Mesothelial cell of epicardium (in vitro differentiated cells): ENCODE measurements at places on chromosomes 7 and 10.

GRCh38 chr10:789831-790701 is 100.6 kb upstream of the DIP2C start:
- peaks cover 4% of the 10 kb centered on the region for H3K36me3 ChIP-seq
- peaks cover 6% of the 10 kb centered on the region for H3K4me1 ChIP-seq
- no peak overlapping the region for H3K27ac ChIP-seq
- H3K27me3 ChIP-seq = no peaks in the 10 kb centered on the region

GRCh38 chr10:86785037-86785436 is 28.6 kb downstream of the BMPR1A start:
- peaks cover 18% of the 10 kb centered on the region for H3K36me3 ChIP-seq
- no peaks in the 10 kb centered on the region for H3K27me3 ChIP-seq
- peaks cover 10% of the 10 kb centered on the region for H3K4me1 ChIP-seq
- H3K4me3 ChIP-seq = no peak overlapping the region
- DNase-seq = no peak

DNA sequence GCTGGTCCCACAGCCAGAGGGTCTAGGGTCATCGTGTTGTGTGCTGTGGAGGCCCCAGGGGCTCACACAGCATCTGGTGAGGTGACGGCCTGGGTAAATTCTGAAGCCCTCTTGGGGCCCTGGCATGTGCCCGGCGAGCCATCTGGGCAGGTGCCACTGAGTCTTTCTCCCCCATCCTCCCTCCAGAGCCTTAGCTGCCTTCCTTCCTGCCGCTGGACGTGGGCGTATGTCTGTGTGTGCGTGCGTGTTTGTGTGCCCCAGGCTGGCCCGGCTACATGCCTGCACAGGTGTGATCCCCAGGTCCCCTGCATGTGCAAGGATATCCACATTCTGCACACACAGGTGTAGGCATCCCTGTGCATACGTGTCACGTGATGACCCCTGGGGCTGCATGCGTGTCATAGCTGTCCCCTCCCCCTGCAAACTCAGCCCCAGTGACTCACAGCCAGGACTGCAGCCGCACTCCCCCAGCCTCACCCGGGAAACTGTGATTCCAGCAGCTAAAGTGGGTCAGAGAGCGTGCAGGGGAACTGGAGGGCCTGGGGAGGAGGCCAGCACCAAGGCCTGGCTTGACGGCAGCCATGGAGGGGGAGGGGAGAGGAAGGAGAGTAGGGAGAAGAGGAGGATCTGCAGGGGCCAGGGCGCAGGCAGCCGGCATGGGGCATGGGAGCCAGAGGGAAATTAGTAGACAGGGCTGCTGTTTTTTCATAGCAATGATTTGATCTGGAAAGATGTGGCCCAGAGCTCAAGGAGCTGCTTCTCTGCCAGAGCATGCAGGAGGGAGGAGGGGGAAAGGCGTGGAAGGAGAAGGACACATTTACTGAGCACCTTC is 46.4 kb downstream of the ELFN1 start:
- no peak overlapping the region for H3K27ac ChIP-seq
- no peaks in the 10 kb centered on the region for H3K27me3 ChIP-seq

DNA sequence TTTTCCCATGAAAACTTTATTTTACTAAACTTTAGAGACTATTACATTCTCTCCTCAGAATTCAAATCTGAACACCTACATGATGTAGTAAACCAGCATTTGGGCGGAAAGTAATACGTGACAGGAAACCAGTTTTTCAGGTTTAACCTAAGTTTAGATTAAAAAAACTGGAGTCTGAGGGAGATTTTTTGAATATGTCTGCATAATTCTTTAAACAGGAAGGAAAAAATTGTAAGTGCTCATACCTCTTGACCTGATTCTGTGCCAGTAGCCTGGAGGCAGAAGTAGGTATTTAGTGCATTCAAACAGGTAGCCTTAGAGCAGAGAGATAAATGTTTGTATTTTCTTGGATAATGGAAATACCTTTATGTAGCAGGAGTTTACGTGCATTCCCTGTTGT is 224.3 kb downstream of the MDFIC start:
- H3K36me3 ChIP-seq = no peaks in the 10 kb centered on the region
- DNase-seq = peak; percentile 42
- no peaks in the 10 kb centered on the region for H3K27me3 ChIP-seq
- H3K27ac ChIP-seq = peak overlapping the region; percentile 89
- H3K4me1 ChIP-seq = peaks cover 19% of the 10 kb centered on the region
- peak overlapping the region; percentile 10 for H3K4me3 ChIP-seq

GRCh38 chr10:55001422-55001821 is 200.4 kb upstream of the PCDH15 start:
- peaks cover 3% of the 10 kb centered on the region for H3K4me1 ChIP-seq
- no peak overlapping the region for H3K27ac ChIP-seq
- H3K36me3 ChIP-seq = peaks cover 10% of the 10 kb centered on the region
- DNase-seq = no peak
- no peaks in the 10 kb centered on the region for H3K27me3 ChIP-seq

DNA sequence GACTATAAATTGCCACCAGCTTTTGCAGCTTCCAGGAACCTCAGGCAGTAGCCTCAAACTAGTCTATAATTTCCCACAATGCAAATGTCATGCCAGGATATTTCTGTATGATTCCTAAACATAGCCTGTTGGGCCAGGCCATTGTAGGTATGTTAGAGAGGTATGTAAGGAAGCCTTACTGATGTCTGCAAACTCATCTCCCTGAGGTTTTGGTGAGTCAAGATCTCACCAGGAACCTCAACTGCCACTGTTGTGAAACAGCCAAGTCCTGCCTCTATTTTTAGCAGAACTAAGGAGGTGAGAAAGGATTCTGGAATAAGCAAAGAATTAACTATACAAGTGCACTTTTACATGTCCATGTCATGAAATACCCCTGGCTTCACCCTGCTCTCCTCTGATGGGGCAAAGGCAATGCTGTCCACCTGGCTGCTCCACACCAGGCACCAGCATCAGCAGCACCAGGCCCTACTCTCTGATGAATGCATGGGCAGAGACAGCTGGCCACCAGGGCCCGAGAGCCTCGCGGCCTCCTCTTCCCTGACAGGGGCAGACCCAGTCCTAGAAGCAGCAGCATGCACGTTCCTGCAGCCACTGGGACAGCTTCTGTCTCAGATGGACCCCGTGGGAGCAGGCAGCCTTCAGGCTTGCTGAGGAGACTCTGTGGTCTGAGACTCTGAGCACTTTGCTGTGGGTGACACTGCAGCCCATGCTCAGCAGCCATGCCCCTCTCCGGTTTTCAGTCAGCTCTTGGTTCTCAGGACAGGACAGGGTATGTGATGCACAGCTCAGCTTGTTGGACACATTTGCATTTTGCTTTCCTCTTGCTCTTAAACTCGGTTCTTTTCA is 147.3 kb downstream of the ZMYND11 start:
- H3K4me3 ChIP-seq = no peak overlapping the region
- no peak for DNase-seq

- H3K4me1 ChIP-seq = peaks cover 9% of the 10 kb centered on the region
- H3K27ac ChIP-seq = peak within 1 kb of the TSS; percentile 24
- no peaks in the 10 kb centered on the region for H3K36me3 ChIP-seq
Observed at GRCh38 chr10:69278446-69278963, at the start of gene HK1. Gene HK1 (plus strand): TSS chr10:69278496.

- no peaks in the 10 kb centered on the region for H3K4me1 ChIP-seq
- DNase-seq = no peak
- no peak overlapping the region for H3K27ac ChIP-seq
- H3K27me3 ChIP-seq = no peaks in the 10 kb centered on the region
- H3K36me3 ChIP-seq = peaks cover 2% of the 10 kb centered on the region
Observed at GRCh38 chr10:127356360-127356759, 160.0 kb upstream of the INSYN2A start.

GRCh38 chr10:35262436-35262835 is 73.9 kb upstream of the CCNY start:
- H3K27ac ChIP-seq = no peak overlapping the region
- H3K4me3 ChIP-seq = no peak overlapping the region
- no peak for DNase-seq
- peaks cover 11% of the 10 kb centered on the region for H3K4me1 ChIP-seq
- no peaks in the 10 kb centered on the region for H3K27me3 ChIP-seq

DNA sequence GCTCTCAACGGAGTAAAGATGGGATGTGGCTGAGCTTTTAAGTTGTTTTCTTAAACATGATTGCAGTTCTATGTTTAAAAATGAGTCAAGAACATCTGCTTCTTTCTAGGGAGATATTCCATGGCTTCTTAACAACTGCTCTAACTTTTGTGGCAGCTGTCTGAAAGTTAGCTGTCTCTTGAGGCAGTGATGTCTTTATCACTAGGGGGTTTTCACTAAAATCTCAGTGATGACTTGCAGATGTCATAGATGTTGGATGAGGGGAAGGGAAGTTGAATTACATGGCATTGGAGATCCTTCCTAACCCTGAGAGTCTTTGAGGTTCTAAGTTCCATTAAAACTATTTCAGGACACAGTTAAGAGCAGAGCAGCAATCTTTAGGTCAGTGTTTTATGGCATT is 43.5 kb downstream of the PRKG1 start:
- peaks cover 8% of the 10 kb centered on the region for H3K4me1 ChIP-seq
- no peak overlapping the region for H3K4me3 ChIP-seq
- DNase-seq = no peak
- no peaks in the 10 kb centered on the region for H3K27me3 ChIP-seq
- peaks cover 3% of the 10 kb centered on the region for H3K36me3 ChIP-seq
- peak overlapping the region; percentile 6 for H3K27ac ChIP-seq

DNA sequence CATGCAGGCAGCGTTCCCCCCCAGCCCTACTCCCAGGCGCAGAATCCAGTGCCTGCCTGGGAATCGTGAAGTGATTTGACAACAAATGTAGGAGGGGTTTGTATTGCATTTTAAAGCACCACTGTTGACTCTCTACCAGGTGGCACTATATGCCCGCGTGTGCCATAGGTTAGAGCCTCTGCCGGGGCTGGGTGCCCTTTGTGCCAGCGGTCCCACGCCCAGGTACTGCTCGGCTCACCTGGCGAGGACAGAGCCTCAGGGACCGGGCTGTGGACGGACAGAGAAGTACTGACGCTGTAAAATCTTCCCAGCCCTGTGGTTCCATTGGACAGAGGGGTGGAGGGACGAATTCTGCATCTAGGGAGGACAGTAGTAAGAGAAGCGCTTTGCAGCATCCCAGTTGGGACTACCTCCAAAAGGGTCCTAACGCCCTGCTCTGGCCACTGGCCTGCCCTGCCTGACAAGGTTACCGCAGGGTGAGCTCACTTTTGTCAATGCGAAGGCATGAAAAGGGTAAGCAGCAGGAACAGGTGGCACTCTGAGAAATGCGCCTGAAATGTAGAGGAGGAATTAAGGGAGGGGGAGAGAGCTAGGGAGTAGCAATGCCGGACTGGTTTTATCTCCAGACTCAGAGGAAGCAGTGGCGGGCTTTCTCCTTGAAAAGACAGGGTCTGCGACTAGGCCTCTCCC is 788 bp upstream of the CACNA2D1 start:
- no peak for DNase-seq
- H3K27me3 ChIP-seq = peaks cover 23% of the 10 kb centered on the region
- H3K4me1 ChIP-seq = peaks cover 26% of the 10 kb centered on the region
- H3K36me3 ChIP-seq = no peaks in the 10 kb centered on the region
- H3K4me3 ChIP-seq = peak overlapping the region; percentile 88

- no peak overlapping the region for H3K27ac ChIP-seq
- no peak overlapping the region for H3K4me3 ChIP-seq
- DNase-seq = no peak
- peaks cover 4% of the 10 kb centered on the region for H3K36me3 ChIP-seq
- H3K27me3 ChIP-seq = no peaks in the 10 kb centered on the region
Observed at GRCh38 chr7:153887749-153888569, 164.2 kb upstream of the DPP6 start.

GRCh38 chr10:95273393-95274312 is 17.1 kb downstream of the PDLIM1 start:
- H3K4me1 ChIP-seq = peaks cover 37% of the 10 kb centered on the region
- no peak for DNase-seq
- H3K27me3 ChIP-seq = no peaks in the 10 kb centered on the region

DNA sequence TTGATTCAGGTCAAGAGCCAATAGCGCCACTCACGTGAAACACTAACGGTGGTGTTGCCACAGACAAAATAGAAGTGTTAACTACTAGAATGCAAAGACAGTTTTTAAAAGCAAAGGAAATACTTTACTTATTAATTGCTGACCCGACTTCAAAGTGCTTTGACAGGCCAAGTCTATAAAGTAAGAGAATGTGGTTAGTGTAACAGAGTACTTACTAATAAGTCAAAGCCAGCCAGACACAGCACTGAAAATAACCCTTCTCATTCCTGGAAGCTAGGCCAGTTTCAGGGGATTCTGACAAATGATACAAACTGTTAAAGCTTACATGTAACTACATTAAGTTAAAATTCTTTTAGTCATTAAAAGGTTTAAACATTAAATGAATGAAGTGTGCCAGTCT is 50.3 kb downstream of the ENO4 start:
- H3K27me3 ChIP-seq = no peaks in the 10 kb centered on the region
- peaks cover 11% of the 10 kb centered on the region for H3K36me3 ChIP-seq
- no peak for DNase-seq
- no peak overlapping the region for H3K27ac ChIP-seq
